ENCODE measurements at places on chromosomes 1 and 21. TPM values are rescaled to one million over a fixed set of nuclear protein-coding genes. Genes with fewer than 3 reads are reported as not detected.

- no peak for DNase-seq
Measured at GRCh38 chr1:60857851-60858250, 224.5 kb upstream of the NFIA start.

Gene CD1C
- total RNA-seq = 4.8 TPM

GRCh38 chr1:29162476-29163138 is 19.1 kb downstream of the SRSF4 start:
- no peak for DNase-seq

GRCh38 chr1:22500058-22500457 is 48.4 kb downstream of the ZBTB40 start:
- no peak for DNase-seq

Gene OR2L5
- not detected for total RNA-seq
